ENCODE measurements at places on chromosomes 7 and 10. TPM values are rescaled to one million over a fixed set of nuclear protein-coding genes. Genes with fewer than 3 reads are reported as not detected.

Gene FLNC
- total RNA-seq: 23.7 TPM

GRCh38 chr10:24448351-24448999 lies 239.5 kb downstream of the KIAA1217 start:
- H3K4me1 ChIP-seq: no peaks in the 10 kb centered on the region
- no peak for DNase-seq
- H3K27ac ChIP-seq: no peak overlapping the region
- H3K4me3 ChIP-seq: no peak overlapping the region
- H3K36me3 ChIP-seq: no peaks in the 10 kb centered on the region

DNA sequence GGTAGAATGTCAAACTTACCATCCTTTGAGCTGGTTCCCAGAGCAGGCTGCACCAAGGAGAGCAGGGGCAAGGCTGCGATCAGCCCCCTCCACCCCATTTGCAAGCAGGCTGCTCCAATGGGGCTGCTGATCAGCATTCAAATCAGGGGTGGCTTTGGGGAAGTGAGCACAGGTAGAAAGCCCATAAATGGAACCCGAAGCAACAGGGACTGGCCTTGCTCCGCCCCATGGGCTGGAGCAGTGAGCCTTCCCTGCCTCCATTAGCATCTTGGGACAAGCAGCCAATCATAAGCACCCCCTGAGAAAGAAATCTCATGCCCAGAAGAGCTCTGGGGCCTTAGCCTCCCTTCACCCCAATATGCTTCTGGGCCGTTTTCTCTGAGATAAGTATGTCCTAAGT lies 4.0 kb upstream of the PKD1L1 start:
- H3K4me3 ChIP-seq: no peak overlapping the region
- H3K36me3 ChIP-seq: peaks cover 5% of the 10 kb centered on the region
- no peak overlapping the region for H3K27ac ChIP-seq
- H3K27me3 ChIP-seq: no peaks in the 10 kb centered on the region
- H3K4me1 ChIP-seq: no peaks in the 10 kb centered on the region

Gene MARVELD1
- 7.1 TPM for total RNA-seq

Gene CRHR2
- 0.19 TPM for total RNA-seq

Gene LIPK
- total RNA-seq: not detected

DNA sequence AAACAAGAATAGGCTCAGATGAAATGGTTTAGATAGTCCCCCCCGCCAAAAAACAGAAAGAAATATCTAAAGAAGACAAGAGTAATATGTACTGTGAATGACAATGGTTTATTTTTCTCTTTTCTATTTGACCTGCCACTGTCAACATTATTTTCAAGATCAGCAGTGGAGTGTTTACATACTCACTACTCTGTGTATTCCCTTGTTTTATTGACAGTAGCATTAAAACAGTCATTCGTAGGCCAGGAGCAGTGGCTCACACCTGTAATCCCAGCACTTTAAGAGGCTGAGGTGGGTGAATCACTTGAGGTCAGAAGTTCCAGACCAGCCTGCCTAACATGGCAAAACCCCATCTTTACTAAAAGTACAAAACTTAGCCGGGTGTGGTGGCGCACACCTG lies 245.3 kb upstream of the SLC26A5 start:
- no peak overlapping the region for H3K27ac ChIP-seq
- no peaks in the 10 kb centered on the region for H3K4me1 ChIP-seq
- no peak for DNase-seq
- no peaks in the 10 kb centered on the region for H3K27me3 ChIP-seq
- no peak overlapping the region for H3K4me3 ChIP-seq

DNA sequence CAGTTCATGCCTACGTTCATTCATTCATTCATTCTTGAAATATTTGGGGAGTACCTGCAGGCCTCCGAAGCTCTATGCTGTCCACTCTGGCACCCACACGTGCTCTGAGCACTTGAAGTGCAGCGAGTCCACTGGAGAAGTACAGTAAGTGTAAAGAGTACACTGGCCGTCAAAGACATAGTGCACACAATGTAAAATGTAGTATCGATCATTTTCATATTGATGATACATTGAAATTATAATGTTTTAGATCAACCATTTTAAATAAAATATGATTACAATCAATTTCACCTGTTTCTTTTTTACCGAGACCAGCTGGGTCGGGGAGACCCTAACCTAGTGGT lies 37.0 kb upstream of the PURB start:
- no peaks in the 10 kb centered on the region for H3K4me1 ChIP-seq
- no peak overlapping the region for H3K27ac ChIP-seq
- H3K36me3 ChIP-seq: no peaks in the 10 kb centered on the region
- DNase-seq: no peak
